ENCODE measurements at places on chromosomes 4 and X. TPM values are rescaled to one million over a fixed set of nuclear protein-coding genes. Genes with fewer than 3 reads are reported as not detected.

DNA sequence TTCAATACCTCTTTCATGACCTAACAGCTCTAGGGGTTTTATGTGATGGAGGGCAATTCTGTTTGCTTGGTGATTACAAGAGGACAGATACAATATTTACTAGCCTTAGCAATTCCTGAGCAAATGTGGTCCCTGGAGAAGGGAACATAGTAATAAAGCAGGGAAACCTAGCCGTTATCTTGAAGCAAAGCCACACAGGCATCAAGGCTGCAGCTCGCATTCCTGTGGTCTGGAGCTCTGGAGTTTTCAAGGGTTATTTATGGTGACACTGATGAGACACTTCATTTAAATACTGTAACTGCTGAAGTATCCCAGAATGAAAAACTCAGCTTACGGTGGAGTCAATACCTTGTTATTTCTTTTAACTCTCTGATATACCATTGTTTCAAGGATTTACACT lies 66.8 kb downstream of the AFF2 start:
- DNase-seq: no peak

DNA sequence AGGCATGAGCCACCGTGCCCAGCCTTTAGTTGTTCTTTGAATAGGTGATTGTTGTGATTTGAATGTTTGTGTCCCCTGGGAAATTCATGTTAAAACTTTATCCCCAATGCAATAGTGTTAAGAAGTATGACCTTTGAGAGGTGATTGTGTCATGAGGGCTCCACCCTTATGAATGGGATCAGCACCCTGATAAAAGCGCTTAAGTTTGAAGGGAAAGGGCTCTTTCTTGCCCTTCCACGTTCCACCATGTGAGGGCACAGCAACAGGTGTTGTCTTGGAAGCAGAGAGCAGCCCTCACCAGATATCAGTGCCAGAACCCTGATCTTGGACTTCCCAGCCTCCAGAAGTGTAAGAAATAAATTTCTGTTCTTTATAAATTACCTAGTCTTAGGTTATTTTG lies 33.7 kb upstream of the RP2 start:
- no peak for DNase-seq

DNA sequence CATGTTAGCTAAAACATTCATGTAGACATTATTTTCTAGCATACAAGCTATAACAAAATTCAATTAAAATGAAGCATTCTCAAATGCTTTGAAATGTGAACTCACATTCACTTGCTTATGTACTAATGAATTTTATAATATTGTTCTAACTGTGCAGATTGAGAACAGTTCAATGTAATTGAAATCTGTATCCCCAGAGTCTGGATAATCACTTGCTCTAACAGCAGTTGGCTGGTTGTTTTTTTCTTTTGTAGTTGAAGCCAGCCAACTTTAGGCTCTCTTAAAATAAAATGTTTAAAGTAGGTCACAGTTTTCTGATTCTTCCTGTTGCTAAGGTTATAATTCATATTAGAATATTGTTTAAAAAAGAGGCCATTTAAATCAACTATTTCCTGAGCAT lies 438.9 kb downstream of the NAF1 start:
- no peak for DNase-seq

- DNase-seq: no peak
These were observed 400.6 kb downstream of the IL15 start for GRCh38 chr4:142036795-142037583.

VEGFD gene
- 5.4 TPM for total RNA-seq

DNA sequence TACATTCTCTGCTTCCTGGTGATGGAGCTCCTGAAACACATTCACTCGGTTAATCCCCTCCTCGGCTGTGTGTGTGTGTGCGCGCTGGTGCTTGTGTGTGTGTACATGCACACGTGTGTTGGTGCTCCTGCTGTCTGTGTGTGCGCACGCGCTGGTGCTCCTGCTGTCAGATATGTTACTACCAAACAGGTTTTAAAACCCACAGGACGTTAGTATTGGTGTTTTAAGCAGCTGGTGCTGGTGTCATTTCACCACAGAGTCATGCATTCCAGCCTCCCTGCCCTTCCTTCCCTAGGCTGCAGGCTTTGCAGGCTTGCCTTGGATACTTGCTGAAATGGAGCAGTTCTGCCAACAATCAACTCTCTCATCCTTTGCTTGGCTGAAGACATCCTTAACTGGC lies 48.1 kb upstream of the CPLX1 start:
- no peak for DNase-seq

GRCh38 chrX:119467842-119468550 lies at the start of gene SLC25A5:
Gene SLC25A5, plus strand, starts transcription at chrX:119468444. Its CDS starts 72 bp downstream, at chrX:119468516.
- DNase-seq: peak; percentile 92

SHROOM4 gene
- total RNA-seq: 11.5 TPM

GRCh38 chr4:77226939-77227705 lies 70.1 kb downstream of the CCNG2 start:
- DNase-seq: no peak

MAGEA2B gene
- total RNA-seq: not detected

DNA sequence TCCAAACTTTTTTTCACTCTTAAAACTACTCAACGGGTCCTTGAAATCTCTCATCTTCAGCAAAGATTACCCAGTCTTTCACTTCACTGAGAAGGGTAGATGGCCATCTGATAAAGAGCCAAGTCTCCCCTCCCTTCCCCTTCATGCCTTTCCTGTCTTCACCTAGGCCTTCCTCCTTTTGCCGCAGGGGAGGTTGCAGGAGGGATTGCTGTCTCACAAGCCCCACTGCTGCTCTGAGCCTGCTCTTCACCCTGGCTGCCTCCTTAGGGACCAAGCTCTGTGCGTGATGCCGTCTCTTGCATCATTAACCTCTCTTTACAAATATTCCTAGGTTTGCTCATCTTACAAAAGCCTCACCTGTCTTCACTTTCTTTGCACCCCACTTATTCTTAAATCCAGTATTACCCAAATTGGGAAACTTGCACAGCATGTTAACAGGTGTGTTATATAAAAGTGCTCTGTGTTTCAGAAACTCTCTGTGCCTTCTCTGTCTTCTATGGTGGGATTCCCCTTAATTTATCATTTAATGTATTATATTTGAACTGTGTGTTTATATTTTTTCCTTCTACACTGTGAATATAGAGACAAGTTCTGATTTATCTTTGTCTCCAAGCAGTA lies 3.8 kb downstream of the ZFX start:
- no peak for DNase-seq

- DNase-seq: no peak
These were observed 149.4 kb downstream of the NDST4 start for GRCh38 chr4:114964026-114964425.

DNA sequence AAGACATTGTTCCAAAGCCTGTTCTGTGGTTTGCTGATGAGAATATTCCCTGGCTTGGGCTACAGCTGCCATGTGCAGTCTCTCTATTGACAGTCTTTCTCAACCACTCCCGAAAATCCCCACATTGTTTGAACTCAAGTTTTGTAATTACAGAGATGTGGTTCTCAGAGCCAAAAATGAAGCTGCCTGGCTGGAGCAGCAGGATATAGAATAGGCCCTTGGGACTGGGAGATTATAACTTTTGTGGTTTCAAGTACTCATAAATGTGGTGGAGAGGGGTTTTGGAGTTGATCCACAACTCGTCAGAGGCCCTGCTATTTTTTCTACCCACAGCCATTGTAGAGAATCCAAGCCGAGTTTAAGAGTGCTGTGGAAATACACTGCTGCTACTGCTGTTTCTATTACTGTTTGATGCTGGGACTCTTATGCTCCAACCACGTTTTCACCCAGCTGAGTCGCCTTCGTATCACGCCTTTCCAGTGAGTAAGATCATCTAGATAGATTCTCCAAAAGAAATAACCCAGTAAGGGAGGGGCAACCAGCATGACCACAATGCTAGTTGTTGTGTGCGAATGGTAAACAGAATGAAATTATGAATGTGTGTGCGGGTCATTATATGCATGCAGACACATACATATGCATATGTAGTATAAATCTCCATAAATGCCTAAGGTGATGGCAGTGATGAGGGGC lies 57.1 kb upstream of the ATXN3L start:
- DNase-seq: no peak

KCND1 gene
- 1.0 TPM for total RNA-seq

Data from esophagus muscularis mucosa (tissue), 4 donors.